Activated CD8-positive, alpha-beta T cell treated with anti-CD3 and anti-CD28 coated beads for 36 hours (primary cell): ENCODE measurements at places on chromosomes 12 and 14. TPM values are rescaled to one million over a fixed set of nuclear protein-coding genes. Genes with fewer than 3 reads are reported as not detected.
A peak's percentile ranks its signal among the peaks of the same experiment; 100 is the strongest.

SDR9C7 gene
- not detected for total RNA-seq

- no peak overlapping the region for H3K27ac ChIP-seq
- no peak for DNase-seq
- no peaks in the 10 kb centered on the region for H3K36me3 ChIP-seq
- no peak overlapping the region for H3K4me3 ChIP-seq
Measured at GRCh38 chr14:83828406-83828805, 1701.5 kb upstream of the FLRT2 start.

- no peak overlapping the region for H3K4me3 ChIP-seq
- no peak for DNase-seq
- no peaks in the 10 kb centered on the region for H3K36me3 ChIP-seq
Measured at GRCh38 chr14:80446356-80446755, 235.1 kb upstream of the DIO2 start.

DNA sequence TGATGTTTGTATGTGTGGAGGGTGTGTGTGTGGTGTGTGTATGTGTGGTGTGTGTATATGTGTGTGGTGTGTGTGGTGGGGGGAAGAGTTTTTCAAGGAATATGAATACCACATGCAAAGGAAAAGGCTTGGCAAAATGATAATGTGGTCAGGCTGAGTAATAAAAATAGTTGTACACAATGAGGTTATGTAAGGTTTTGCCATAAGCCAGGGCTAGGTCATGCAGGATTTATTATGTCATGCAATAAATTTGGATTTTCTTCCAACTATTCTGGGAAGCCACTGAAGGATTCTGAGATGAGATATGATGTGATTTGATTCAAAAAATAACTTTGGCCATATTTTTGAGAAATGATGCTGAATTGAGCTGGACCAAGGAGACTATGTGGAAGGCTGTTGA, 1191.6 kb upstream of the SEL1L start:
- no peak overlapping the region for H3K27ac ChIP-seq
- no peak for DNase-seq

DNA sequence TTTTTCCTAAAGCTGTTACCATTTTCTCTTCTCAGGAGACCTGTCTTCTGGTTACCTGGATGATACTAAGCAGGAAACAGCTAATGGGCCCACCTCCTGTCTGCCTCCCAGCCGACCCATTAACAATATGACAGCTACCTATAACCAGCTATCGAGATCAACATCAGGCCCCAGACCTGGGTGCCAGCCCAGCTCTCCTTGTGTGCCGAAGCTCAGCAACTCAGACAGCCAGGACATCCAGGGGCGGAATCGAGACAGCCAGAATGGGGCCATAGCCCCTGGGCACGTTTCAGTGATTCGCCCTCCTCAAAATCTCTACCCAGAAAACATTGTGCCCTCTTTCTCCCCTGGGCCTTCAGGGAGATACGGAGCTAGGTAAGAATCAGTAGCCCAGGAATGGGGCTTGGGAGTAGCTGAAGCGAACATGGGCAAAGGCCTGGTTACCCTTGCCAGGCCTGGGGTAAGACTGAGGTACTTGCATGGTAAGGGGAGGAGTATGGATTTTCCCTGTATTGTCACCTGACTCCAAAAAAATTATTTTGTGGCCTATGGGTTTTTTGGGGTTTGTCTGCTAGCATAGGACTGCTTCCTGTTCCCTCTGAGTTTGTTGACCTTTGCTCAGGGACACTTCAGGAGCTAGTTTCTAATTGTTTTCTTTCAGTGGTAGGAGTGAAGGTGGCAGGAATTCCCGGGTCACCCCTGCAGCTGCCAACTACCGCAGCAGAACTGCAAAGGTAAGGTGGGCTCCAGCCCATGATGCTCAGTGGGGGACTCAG, 26.6 kb downstream of the TRAFD1 start:
- DNase-seq = no peak
- H3K27me3 ChIP-seq = no peaks in the 10 kb centered on the region
- peaks cover 68% of the 10 kb centered on the region for H3K36me3 ChIP-seq
- peak overlapping the region; percentile 50 for H3K27ac ChIP-seq
- no peak overlapping the region for H3K4me3 ChIP-seq

DNA sequence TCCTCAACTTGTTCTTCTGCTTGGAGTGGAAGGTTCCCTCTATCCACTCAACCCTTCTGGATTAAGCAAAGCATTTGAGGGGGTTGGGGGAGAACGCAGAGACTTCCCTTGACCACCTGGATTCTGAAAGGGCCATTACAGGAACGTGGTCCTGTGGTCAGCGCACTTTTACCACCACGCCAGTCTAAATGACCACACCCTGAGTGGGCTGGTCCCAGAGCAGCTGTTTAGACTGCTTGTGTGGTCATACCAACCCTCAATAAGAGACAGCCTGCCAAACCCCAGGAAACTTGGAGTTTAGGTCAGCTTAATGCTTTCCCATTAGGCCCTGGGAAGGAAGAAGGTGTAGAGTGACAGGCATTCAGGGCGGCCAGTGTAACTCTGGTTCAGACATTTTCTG, 165.5 kb upstream of the ATP2B1 start:
- no peaks in the 10 kb centered on the region for H3K27me3 ChIP-seq
- H3K4me3 ChIP-seq = no peak overlapping the region
- H3K27ac ChIP-seq = no peak overlapping the region
